Stimulated activated CD8-positive, alpha-beta memory T cell treated with anti-CD3 and anti-CD28 coated beads, Interleukin-15, amount 100 ng/mL, for 48 hours (primary cell): ENCODE measurements at places on chromosomes 12 and 14.

DNA sequence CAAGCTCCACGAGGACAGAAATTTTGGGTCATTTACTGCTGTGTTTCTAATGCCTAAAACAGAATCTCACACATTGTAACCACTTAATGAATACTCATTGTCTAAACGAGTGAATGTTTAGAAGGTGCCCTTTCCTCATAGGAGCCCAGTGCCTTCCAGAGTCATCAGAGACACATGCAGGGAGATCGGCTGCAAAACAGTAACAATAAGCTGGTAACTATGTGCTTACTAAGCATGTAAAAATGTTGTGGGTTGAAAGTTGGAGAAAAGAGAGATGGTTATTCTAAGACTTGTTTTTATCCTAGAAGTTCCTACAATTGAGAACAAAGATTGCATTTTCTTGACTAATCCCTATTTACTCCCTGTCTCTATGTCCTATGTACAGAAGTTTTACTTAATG lies 7.4 kb downstream of the TESPA1 start:
- no peak for DNase-seq

GRCh38 chr14:104563742-104564615 lies 15.6 kb upstream of the C14orf180 start:
- DNase-seq: peak; percentile 46

GRCh38 chr14:39015360-39015961 lies 87.6 kb downstream of the SEC23A start:
- DNase-seq: no peak

GRCh38 chr12:94640134-94640928 lies 10.0 kb downstream of the TMCC3 start:
- peak; percentile 45 for DNase-seq

- DNase-seq: no peak
Observed at GRCh38 chr12:131994589-131994988, 44.8 kb downstream of the EP400 start.

- DNase-seq: no peak
Observed at GRCh38 chr12:42574851-42575266, 14.7 kb downstream of the PRICKLE1 start.

- no peak for DNase-seq
Observed at GRCh38 chr14:105889666-105890473, 363.5 kb downstream of the TMEM121 start.

DNA sequence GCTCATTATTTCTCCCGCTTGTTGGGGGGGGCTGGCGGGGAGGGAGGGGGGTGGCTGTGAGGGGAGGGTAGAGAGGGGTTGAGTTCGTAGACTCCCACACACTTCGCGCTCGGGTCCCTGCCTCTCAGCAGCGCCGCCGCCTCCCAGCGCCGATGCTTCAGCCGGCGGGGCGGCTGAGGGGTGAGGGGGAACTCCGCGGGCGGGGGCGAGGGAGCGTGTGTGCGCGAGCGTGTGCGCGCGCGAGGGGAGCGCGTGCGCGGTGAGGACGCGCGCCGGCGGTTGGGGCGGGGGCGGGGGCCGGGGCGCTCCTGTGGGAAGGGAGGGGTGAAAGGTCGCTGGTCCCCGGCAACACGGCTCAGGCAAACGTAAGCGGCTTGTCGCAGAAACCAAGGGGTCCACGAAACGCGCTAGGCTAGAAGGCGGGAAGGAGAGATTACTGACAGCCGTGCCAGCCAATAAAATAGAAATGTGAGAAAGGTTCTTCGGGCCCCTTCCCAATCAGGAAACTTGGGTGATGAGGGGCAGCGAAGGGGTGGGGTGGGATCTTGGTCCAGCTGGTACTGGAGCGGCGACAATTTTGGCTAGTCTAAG lies 343 bp upstream of the NOVA1 start:
- DNase-seq: no peak

- DNase-seq: no peak
Observed at GRCh38 chr14:83520837-83521236, 1987.2 kb upstream of the SEL1L start.
